ENCODE measurements at places on chromosomes 5 and 9.

DNA sequence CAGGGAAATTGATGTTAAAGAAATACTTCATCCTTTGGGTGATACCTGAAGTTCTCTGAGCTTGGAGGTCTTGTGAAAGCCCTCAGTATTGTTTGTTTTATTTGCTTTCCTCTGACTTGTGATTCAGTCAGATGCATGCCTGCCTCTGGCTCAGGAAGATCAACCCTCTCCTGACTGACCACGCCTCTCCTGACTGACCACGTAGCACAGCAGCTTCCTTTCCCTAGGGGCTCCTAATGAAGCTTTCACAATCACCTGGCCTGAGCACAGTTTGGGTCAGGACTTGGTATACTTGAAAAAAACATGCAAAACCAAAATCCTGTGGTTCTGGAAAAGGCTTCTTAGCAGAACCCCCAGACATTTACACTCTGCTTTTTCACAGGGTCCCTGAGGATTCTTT is 3.8 kb downstream of the TGFBI start:
- DNase-seq, result no peak

GRCh38 chr5:10268100-10268499 is 18.0 kb downstream of the CCT5 start:
- no peak for DNase-seq

- DNase-seq, result no peak
Measured at GRCh38 chr9:96621618-96622017, 2.0 kb upstream of the CDC14B start.

DNA sequence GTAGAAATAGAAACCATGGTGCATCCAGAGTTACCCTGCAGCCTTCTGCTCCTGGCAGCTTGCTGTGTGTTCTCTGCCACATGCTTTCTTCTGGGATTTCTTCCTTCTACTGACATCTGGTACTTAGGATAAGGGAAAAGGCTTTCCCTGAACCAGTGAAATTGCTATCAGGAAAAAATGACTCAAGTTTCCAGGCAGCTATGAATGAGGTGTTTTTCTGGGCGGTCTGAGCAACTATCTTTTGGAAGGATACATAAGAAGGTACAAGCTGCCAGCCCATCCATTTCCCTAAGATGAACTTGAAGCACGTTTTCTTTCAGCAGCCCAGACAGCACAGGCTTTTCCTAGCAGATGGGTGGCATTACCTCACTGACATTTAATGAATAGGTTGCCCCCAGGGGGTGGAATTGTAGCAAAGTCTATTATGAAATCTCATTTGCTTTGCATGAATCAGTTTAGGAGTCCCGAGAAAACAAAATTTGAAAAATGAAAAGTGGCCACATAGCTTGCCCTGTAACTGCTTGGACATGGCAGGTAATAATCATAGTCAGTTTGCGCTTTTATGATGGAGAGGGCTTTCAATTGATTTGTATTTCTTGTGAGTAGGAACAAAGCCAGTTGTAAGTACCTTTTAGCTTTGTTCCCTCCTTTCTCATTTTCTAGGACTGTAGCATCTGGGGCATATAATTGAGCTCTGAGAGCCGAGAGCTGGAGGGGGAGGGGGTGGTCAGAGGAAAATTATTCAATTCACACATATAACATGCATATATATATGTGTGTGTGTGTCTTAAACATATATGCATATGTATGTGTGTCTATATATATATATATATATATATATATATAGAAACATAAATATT is 108.5 kb downstream of the C9orf152 start:
- no peak for DNase-seq

DNA sequence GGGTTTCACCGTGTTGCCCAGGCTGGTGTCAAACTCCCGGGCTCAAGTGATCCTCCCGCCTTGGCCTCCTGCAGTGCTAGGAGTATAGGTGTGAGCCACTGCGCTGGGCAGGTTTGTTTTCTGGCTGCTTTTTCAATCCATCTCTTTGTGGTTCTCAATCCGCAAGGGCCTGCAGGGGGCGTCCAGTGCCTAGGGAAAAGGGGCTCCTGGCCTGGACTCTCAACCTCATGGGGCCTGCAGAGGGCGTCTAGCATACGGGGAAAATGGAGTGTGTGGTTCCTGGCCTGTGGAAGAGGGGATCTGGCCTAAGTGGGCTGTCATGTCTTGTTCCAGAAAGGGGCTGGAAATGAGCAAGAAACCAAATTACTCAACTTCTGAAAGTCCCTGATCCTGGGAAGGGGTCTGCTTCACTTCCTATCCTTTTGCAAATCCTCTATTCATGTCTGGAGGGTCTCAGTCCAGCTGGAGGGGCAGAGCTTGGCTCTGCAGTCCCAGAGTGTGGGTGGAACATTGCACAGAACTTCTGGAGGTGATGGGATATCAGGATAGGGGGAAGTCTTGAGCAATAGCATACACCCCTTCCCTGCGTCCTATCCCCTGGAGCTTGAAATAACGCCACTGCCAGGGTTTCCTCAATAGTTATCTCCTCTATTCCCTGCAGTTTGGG is 12.7 kb upstream of the CCL27 start:
- peak; percentile 67 for DNase-seq

GRCh38 chr9:98149422-98149821 is 30.4 kb upstream of the TRIM14 start:
- DNase-seq, result no peak

- DNase-seq, result no peak
Measured at GRCh38 chr9:110148891-110149290, 59.1 kb downstream of the C9orf152 start.

- no peak for DNase-seq
Measured at GRCh38 chr5:108822211-108822947, 74.7 kb downstream of the FER start.

DNA sequence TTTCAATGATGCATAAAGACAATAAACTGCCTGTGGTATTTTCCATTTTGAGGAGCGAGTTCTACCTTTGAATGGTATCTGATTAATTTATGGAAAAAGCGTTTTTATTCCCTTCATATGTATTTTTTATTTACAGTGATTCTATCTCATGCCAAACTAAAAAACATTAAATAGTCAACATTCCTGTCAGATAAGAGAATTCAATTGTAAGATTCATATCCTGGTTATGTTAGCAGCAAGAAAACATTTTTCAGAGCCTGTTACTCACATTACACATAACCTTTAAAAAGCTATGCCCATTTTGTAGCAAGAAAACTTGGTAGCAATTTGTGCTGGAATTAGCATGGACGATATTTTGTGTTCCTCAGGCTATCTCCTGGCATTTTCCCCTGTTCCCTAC is 55.1 kb upstream of the PRLR start:
- DNase-seq, result no peak

GRCh38 chr5:126527158-126527557 is 67.9 kb downstream of the ALDH7A1 start:
- no peak for DNase-seq

- no peak for DNase-seq
Measured at GRCh38 chr5:139742173-139742903, 53.3 kb upstream of the PSD2 start.

DNA sequence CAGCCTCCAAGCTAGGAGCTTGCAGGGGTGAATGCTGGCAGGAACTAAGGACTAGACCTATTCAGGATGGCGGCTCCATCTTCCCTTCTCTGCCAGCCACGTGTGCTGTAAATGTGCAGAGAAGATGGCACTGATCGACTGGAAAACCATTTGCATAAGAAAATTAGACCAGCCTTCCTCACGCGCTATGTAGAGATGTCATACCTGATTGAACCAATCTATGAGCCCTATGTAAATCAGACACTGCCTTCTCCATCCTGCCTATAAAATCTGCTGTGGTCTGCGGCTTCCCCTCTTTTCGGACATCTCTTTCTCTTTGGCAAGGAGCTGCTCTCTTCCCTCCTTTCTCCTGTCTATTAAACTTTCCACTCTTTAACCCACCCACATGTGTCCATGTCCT is 91.6 kb downstream of the NPR3 start:
- no peak for DNase-seq

DNA sequence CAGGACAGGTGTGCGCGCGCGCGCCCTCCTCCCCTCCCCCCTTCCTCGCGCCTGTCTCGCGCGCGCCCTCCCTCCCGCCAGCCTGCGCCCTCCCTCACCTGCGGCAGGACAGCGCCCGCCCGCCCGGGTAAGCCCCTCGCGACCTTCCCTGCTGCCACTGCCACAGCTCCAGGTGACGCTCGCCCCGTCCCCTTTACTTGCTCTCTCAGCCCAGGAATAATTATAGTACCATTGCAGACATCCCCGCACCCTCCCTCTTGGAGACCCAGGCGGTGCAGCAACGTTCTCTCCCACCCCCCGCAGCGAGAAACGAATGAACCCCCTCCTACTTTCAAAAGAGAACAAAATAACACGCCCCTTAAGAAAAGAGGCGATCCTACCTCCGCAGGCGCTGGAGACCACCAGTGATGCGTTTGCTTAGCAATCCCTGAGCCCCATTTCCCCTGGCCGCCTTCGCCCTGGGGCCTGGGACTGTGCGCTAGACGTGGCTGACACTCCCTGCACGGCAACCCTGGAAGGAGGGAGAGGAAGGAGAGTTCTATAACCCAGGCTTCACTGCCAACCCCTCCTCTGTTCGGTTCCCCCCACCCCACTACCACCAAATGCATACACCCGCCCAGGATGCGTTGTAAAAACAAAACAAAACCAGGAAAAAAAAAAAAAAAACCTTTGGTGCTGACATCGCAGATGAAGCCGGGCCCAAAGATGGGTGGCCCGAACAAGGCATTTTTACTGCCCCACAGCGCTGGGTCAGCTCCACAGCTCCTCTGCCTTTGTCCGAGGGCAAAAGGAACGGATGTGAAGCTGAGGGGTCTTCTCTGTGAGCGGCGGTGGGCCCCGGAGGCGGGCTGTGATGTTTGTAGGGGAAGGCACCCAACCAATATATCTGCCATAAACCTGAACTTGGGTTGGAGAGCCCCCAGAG is 5.6 kb upstream of the PURA start:
- peak; percentile 25 for DNase-seq

GRCh38 chr9:78654324-78654723 is 357.4 kb downstream of the PSAT1 start:
- DNase-seq, result no peak

GRCh38 chr9:98584059-98584458 is 124.7 kb downstream of the GABBR2 start:
- no peak for DNase-seq

DNA sequence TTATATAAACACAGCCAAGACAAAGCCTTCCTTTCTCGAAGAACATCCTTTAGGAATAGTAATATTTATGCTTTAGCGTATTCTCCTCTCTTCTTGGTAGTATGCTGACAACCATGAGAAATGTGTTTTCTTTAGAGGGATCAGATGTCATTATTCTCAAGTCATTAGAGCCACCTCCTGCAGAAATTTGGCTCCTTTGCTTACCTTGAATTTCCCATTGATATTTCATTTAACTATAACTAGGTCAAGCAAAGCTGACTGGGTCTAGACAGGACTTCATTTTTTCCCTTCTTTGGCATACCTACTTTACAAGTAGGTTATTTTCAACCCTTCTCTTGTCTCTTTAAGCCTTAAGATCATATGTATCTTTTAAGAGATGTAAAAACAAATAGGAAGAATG is 50.3 kb downstream of the SPATA31D1 start:
- DNase-seq, result no peak

- DNase-seq, result no peak
Measured at GRCh38 chr5:10460252-10460906, 18.7 kb downstream of the ROPN1L start.

- no peak for DNase-seq
Measured at GRCh38 chr5:124134941-124135340, 611.5 kb downstream of the ZNF608 start.

- DNase-seq, result no peak
Measured at GRCh38 chr9:38071470-38072134, 2.6 kb upstream of the SHB start.

GRCh38 chr5:2205185-2205585 is 322.5 kb upstream of the IRX4 start:
- DNase-seq, result no peak

DNA sequence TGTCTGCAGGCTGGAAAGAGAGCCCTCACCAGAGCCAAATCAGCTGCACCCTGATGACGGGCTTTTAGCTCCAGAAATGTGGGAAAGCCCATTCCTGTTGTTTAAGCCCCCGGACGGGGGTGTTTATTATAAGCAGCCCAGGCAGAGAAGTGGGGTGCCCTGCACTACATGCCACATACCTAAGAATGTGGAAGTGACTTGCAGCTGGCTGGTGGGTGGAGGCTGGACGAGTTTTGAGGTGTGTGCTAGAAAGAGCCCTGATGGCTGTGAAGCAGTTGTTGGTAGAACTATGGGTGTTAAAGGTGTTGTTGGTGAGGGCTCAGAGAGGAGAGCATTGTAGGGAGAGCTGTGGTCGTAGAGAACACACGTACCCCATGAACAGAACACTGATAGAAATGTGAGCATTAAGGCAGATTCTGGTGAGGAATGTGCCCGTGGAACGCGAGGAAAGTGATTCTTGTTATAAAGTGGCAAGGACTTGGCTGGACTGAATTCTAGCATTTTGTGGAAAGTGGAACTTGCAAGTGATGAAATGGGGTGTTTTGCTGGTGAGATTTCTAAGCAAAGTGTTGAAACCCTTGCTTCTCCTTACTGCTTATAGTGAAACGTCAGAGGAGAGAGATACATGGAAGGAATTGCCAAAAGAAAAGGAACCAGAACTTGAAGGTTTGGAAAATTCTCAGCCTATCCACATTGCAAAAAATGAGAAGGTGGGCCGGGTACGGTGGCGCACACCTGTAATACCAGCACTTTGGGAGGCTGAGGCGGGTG is 38.9 kb downstream of the AHRR start:
- no peak for DNase-seq

DNA sequence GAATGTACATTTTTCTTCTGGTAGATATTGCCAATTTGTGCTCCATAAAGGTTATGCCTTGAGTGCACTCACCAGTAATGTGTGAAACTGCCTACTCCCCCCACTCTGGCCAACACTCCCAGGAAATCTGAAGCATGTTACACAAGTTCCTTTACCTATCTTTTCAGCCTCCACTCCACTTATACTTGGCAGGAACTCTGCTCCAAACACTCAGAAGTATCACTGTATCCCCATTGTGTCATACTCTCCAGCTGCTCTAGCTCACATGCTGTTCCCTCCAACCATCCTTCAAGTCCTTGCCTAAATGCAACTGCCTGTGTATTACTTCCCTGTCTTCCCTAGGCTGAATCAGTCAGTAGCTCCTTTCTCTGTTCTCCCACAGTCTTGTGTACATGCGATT is 28.3 kb downstream of the POU4F3 start:
- DNase-seq, result no peak

- DNase-seq, result no peak
Measured at GRCh38 chr5:179227580-179228311, 117.5 kb downstream of the ADAMTS2 start.
